ENCODE measurements at places on chromosomes 6 and 20. TPM values are rescaled to one million over a fixed set of nuclear protein-coding genes. Genes with fewer than 3 reads are reported as not detected.
A peak's percentile ranks its signal among the peaks of the same experiment; 100 is the strongest.

GRCh38 chr6:89273816-89274215, 41.3 kb downstream of the GABRR2 start:
- no peak for DNase-seq

DNA sequence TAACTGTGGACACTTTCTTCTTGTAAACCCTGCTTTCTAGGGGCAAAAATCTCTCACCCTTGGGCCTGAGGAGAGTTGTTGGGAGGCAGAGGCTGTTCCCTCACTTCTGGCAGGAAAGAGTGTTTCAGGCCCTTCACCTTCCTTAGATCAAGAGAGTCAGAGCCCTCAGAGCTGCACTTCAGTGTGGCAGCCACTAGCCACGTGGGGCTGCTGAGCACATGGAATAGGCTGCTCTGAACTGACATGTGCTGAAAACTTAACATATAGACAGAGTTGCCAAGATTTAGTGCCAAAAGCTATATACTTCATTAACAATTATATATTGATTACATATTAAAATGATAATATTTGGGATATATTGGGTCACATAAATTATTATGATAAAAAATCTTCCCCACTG, 4.4 kb upstream of the LMBRD1 start:
- no peak for DNase-seq

DNA sequence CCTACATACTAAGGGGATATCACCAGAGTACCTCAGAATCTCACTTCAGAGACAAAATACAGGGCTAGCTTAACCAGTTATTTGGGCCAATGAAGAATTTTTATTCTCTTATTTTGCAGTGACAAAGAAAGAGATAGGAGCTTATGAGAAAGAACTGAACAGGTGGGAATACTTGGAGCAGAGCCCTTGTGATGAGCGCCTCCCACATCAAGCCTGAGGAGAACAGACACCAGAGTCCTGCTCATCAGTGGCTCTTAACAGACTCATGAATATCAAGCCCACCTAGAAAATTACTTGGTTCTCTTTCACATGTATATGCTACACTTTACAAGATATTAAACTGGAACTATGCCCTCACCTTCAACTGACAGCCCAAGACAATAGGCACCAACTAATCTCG, 99.0 kb downstream of the FAXC start:
- DNase-seq: no peak

DNA sequence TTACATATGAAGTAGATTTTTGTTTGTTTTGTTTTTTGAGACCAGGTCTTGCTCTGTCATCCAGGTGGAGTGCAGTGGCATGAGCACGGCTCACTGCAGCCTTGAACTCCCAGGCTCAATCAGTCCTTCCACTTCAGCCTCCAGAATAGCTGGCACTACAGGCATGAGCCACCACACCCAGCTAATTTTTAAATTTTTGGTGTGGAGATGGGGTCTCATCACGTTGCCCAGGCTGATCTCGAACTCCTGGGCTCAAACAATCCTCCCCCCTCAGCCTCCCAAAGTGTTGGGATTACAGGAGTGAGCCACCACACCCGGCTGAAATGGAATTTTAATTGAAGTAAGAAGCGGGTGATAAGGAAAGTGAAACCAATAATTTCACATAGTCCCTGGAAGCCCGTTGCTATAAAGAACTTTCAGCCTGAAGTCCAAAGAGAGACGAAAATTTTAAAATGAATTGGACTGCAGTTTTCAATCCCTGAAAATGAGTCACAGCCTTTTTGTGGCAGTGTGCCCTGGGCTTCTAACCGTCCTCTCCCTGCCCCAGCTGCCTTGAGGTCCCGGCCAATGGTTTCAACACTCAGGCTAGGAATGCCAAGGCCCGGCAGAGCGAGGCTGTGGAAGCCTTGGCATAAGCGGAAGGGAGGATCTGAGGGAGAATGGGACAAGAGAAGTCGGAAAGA, 757 bp downstream of the RAET1E start:
- peak; percentile 83 for DNase-seq

DNA sequence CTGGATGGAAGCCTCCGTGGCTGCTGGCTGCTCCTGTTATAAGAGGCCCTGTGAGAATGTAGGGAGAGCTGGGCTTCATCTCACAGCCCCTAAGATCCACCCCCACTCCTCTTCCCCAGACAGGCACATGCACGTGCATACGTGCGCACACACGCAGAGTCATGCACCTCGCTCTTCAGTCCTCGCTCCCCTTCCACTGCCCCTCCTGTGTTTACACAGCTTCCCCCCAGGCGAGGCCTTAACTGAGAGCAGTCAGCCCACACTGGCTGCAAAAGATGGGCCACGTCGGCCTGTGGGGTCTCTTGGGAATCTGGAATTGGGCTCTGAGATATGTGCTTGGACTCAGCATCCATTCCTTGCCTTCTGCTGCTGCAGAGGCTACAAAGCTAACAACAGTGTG, 35.2 kb upstream of the MLN start:
- DNase-seq: no peak

GRCh38 chr6:75609639-75610590, 8.2 kb downstream of the SENP6 start:
- no peak for DNase-seq

- DNase-seq: no peak
These were observed 33.6 kb upstream of the ANGPT4 start for GRCh38 chr20:949717-950116.

The CALHM4 gene
- not detected for polyA plus RNA-seq

The TEAD3 gene
- polyA plus RNA-seq: 74.7 TPM

The KIAA1755 gene
- 7.0 TPM for polyA plus RNA-seq
